Right atrium auricular region (tissue), 2 donors: ENCODE measurements at places on chromosomes 2 and 18.

- DNase-seq: peak; percentile 38
Observed at GRCh38 chr2:72139471-72139873, 8.2 kb downstream of the CYP26B1 start.

- DNase-seq: peak; percentile 77
Observed at GRCh38 chr2:86225581-86225980, 26.3 kb downstream of the MRPL35 start.

- no peak for DNase-seq
Observed at GRCh38 chr18:11147371-11147951, 1.9 kb downstream of the PIEZO2 start.

- no peak for DNase-seq
Observed at GRCh38 chr18:71899707-71900472, 644.3 kb downstream of the CBLN2 start.

GRCh38 chr2:236171181-236171679 lies 3.0 kb upstream of the GBX2 start:
- DNase-seq: no peak

DNA sequence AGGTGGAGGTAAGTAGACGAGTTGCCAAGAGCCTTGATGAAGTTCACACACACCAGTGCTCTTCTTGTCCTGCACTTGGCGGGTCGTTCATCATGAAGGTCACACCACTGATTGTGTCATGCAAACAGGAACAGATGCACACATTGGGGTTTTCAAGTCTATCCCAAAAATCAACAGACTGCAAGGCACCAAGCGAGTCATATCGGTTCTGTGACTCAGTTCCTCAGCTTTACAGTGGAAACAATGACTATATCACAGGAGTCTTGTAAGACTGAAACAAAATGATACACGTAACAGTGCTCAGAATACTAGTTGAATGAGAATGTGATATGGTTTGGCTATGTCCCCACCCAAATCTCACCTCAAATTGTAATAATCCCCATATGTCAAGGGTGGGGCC lies 526.9 kb upstream of the ID2 start:
- no peak for DNase-seq

DNA sequence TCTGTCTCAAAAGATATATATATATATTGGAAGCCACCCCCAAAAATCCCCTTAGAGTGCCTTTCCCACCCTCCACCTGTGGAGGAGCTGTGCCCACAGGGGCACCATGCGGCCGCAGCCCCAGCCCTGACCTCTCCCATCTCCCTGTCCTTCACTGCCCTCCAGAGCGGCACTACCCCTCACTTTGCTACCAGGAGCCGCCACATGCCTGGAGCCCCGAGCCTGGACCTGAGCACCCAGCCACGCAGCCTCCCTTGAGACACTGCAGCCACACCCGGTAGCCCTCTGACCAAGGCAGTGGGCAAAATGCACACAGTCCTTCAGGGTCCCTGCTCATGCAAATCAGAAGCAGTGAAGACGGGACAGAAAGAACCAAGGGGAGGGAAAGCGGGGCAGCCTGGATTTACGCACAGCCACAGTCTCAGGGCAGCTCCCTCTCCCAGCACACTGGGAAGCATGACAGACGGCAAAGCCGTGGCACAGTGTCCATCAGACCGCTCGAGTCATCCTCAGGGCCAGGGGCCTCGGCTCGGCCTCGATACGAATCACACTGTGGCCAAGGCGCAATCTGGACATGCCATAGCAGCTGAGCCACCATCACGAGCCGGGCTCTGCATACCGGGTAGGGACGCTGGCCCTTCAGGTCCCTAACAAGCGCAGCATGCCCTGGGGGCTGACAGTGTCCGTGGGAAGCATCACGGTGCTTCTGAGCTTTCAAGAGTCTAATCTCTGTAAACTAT lies 10.1 kb downstream of the HDAC4 start:
- no peak for DNase-seq

DNA sequence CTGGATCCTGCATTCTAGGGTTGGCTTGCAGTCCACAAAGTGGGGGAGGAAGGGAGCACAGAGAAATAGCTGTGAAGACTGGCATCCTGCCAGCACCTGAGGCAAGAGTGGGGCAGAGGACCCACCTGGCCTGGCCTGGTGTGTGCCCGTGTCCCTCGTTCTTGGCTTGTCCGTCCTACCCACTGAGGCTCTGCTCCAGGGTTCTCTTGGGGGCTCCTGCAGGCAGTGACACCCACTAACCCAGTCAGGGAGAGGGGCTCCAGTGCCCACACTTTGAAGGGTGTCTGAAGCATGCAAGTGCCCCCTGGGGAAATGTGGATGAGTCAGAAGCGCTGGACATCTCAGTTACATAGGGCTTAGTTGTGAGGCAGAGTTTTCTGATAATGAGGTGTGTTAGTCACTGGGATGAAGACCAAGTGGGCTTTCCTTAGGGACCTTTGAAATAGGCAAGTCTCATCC lies 79.4 kb downstream of the SLC4A3 start:
- DNase-seq: no peak

DNA sequence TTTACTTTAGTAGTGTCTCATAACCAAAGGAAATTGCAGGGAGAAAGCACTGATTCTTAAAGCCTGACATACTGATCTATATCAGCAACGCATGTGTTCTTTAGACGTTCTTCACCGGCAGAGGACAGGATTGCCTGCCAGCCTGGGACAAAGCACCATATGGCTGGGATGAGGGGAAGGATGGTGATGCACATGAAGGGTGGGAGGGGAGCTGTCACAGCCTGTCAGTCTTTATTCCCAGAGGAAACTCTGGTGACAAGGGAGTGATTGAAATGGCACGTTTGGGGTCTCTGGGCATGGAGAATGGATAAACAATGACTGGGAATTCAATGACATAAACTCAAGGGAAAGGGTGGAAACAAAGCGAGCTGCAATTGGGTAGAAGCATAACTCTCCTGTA lies 808.1 kb downstream of the DCC start:
- no peak for DNase-seq
